Cortex of kidney (tissue), 1 donor: ENCODE measurements at places on chromosomes 3 and 15.

- DNase-seq = no peak
Measured at GRCh38 chr3:173622166-173622565, 224.6 kb downstream of the NLGN1 start.

GRCh38 chr15:25852661-25853524, 10.2 kb downstream of the ATP10A start:
- DNase-seq = no peak

GRCh38 chr3:29181149-29181780, 99.6 kb upstream of the RBMS3 start:
- DNase-seq = no peak

DNA sequence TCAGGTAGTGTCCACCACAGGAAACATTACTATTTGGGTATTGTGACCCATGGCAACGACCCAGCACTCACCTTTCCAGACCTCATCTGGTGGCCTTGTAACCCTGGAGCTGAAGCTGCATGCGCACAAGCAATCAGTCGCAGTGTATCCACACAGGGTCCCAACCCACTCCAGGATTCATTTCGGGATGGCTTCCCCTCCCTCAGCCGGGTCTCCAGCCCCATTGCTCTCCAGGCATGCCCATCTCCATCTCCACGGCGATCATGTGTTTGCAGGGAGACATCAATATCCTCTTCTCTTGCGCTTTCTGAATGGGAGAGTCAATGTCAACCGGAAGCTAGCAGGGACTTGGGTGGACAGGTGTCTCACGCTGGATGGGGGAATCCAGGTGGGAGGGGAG, 35.2 kb downstream of the GOLGA6L2 start:
- DNase-seq = no peak

DNA sequence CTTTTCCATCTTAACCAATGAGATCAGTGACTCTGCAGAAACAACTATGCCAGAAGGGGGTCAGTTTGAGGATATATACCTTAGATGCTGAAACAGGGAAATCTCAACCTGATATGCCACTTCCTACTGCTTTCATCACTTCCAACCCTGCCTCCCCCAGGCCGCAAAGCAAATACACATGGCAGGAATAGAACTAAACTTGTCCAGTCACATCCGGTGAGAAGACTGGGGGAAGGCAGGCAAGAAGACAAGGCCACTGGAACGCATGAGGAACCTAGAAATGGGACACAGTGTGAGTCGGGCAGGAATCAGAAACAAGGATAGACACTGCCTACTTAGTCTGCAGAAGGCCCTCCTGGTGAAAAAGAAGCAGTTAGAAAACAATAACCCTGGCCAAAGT, 90.6 kb downstream of the MYO5A start:
- no peak for DNase-seq

- DNase-seq = no peak
Measured at GRCh38 chr3:40975711-40976121, 223.6 kb upstream of the CTNNB1 start.
